ENCODE measurements at places on chromosomes 12 and 14.

DNA sequence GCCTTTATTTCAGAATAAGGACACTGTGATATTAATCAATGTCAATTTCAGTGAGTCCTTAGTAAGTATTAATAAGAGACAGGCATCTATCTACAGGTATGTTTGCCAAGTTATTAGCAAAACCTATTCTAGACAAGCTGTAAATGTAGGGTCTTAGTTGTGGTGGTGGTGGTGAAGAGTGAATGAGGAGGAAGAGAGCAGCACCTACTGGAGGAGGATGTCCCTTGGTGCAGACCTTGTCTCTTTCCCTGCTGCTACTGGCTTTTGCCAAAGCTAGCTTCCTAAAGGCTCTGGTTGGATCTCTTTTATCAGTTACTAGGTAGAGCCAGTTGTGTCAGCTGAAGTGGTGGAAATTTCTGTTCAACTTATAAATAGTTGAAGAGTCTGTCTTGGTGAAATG lies 304.8 kb upstream of the ATP2B1 start:
- DNase-seq = no peak

DNA sequence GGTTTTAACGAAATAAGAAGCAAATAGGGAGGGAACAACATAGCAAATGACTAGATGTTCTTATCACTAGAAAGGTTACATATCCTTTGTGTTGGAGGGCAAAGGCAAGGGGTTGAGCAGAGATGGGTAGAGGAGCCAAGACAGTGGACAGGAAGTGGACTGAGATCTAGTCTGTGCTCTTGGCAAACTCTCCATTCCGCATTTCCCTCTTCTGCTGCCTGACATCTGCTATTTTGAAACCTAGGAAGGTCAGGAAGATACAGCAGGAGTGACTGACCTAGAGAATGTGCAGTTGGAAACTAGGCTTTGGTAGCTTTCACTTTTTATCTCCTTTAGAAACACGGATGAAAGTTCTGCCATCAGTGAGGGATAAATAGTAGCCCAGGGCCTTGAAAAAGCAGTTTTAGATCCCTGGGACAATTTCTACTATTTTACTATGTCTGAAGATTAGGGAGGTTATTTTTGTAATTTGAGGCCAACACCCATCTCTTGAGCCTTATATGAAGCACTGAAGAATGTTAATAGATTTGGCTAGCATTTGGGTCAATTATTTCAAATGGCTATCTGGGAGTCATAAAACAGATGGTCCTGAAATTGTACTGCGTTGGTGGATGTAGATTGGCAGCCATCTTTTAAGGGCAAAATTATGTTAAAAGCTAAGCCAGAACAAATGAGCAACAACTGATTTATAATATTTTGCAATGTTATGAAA lies 410.3 kb downstream of the PCNX1 start:
- no peak for DNase-seq

GRCh38 chr14:69244946-69245345 lies 15.0 kb upstream of the GALNT16 start:
- no peak for DNase-seq

GRCh38 chr12:69096669-69097335 lies 142.6 kb upstream of the CPSF6 start:
- no peak for DNase-seq

- no peak for DNase-seq
Observed at GRCh38 chr14:76375947-76376404, at the start of gene ESRRB. Gene ESRRB (plus strand): TSS chr14:76376137. CDS start chr14:76376402, 265 bp downstream.

- no peak for DNase-seq
Observed at GRCh38 chr12:2895051-2895451, 4.4 kb downstream of the TULP3 start.

- DNase-seq = peak; percentile 75
Observed at GRCh38 chr12:117968826-117969659, at the start of gene KSR2. Gene KSR2 (minus strand): TSS chr12:117968990. CDS start chr12:117968255, 735 bp downstream.

- no peak for DNase-seq
Observed at GRCh38 chr14:22822016-22822570, 6.9 kb upstream of the SLC7A7 start.

DNA sequence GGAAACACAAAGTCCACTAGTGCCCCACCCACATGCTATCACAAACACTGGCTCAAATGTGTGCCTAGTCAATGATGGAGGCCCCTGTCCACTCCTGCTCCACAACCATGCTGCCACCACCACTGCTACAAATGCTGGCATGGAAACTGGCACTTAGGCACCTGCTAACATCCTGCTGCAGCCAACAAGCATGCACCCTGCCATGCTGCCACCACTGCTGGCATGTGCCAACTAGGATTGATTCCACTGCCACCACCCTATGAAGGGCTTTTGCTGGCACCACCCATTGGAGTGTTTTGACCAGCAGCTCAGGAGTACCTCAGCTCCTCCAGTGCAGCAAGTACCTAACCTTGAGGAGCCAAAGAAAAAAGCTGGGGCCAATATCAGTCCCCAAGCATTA lies 236.6 kb downstream of the CCDC59 start:
- DNase-seq = no peak

GRCh38 chr14:38616959-38617358 lies 361.1 kb upstream of the CLEC14A start:
- DNase-seq = no peak

GRCh38 chr12:29234965-29235626 lies 86.0 kb downstream of the FAR2 start:
- DNase-seq = no peak

DNA sequence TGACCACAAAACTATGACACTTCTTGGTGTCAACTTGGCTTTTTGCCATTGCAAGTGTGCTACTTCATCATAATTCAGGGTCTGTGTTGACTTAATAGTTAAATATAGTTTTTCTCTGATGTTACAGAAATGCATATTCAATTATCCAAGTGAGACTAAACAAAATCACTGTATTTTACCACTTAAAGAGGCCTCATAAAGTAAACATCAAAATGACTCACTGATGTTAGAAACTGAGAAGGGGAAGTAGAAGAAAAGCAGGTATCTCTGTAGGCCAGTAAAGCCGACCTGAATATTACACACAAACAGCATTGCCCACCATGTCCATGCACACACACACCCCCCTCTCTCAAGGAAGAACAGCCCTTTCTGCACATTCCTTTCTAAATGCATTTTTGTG lies 55.4 kb downstream of the RPAP3 start:
- no peak for DNase-seq

GRCh38 chr14:57174466-57174865 lies 94.2 kb downstream of the EXOC5 start:
- DNase-seq = no peak

- no peak for DNase-seq
Observed at GRCh38 chr14:52080808-52081755, 12.2 kb upstream of the NID2 start.

GRCh38 chr12:84785951-84786350 lies 126.6 kb downstream of the SLC6A15 start:
- DNase-seq = no peak

DNA sequence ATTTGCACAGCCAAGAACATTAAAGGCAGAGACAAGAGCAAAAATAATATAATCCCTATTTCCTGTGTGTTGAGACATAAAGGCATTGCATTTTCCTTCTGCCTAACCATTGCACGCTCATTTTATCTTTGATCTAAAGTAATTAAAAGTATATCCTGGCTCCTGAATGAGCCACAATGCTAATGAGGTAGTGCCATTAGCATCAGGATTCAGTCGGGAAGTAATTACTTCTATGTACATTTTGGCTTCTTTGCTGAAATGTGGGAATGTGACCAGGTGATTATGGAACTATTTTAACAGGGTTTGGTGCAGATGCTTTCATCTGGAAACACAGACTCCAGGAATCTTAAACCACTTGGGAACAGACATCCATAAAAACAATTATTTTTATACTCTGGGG lies 77.4 kb downstream of the TMTC1 start:
- DNase-seq = no peak
